ENCODE measurements at places on chromosomes 7 and 10.
A peak's percentile ranks its signal among the peaks of the same experiment; 100 is the strongest.

DNA sequence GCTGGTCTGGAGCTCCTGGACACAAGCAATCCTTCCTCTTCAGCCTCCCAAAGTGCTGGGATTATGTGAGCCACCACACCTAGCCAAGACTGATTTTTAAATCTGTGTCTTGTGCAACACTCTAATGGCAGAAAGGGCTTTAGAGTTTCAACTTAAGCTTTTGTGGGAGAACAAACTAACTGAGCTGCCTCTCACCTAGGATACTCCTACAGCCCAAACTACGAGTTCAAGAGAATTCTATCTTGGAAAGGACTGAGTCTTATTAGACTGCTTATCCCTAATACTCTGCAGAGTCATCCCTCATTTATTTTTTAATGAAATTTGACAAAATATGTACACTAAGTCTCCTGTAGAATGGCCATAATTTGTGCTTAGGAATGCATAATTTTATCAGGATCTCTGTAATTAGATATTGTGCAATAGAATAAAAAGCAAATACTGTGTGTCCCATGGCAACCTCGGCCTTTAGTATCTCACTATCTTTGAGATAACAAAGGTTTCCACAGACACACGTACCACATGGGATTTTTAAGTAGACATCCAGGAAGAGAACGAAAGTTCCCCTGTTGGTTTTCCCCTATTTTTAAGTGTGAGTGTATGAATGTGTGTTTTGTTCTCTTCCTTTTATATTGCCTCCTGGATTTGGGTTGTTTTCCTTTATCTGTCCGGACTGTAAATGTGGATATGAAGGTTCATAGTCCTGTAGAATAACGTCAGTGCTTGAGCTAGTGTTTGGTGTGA lies 199.4 kb upstream of the TCF7L2 start:
- no peak for DNase-seq

GRCh38 chr7:155486783-155487508 lies 29.0 kb downstream of the EN2 start:
- no peak for DNase-seq

GRCh38 chr7:119842337-119842736 lies 430.6 kb upstream of the KCND2 start:
- DNase-seq: no peak

GRCh38 chr7:118286131-118286530 lies 61.6 kb downstream of the ANKRD7 start:
- no peak for DNase-seq

DNA sequence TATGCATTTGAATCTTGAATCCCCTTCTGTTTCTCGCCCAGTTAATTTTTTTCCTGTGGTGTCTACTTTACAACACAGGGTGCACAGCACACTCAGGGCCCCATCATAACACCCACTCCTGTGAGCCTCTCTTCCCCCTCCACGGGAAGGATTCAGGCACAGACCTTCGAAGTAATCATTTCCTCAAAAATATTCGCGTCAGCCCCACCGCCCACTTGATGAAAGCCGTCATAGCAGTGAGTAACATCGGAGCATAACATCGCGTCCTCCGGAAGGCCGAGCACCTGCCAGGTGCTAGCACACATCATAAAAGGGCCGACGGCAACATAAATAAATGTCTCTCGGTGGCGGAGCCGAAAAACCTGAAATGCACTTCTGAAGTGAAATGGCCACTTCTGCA lies 201.7 kb upstream of the ADARB2 start:
- DNase-seq: peak; percentile 66

DNA sequence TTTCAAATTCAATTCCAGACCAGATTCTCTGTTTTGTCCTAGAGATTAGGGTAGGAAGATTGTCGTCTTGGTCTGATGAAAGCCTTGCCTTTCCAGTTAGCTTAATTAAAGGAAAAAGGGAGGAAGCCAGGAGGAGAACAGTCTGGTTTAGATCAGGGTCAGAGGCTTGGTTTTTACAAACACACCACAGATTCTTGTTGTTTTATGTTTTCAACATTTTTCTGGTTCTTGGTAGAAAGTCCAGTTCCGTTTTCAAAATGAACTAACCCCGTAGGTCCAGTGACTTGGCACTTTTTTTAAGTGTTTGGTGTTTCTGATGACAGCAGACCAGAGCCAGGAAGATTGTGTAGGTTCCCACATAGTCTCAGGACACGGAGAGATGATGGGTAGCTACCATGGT lies 167.1 kb upstream of the INHBA start:
- DNase-seq: no peak

DNA sequence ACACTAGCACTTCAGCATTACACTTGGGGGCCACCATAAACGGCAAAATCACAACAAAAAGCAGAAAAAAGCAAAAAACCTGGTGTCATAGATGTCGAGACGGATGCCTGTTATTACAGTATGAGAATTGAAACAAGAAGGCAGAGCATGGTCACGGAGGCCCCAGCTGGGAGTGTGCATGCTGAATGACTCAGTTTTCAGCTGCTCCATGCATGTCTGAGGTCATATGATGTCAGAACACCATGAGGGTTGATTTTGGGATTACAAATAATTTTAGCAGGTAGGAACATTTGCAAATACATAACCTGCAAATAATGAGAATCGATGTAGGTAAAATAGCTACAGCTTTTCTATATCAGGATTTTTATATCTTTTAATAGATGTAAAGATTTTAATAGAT lies 19.1 kb downstream of the ZMYND11 start:
- no peak for DNase-seq

DNA sequence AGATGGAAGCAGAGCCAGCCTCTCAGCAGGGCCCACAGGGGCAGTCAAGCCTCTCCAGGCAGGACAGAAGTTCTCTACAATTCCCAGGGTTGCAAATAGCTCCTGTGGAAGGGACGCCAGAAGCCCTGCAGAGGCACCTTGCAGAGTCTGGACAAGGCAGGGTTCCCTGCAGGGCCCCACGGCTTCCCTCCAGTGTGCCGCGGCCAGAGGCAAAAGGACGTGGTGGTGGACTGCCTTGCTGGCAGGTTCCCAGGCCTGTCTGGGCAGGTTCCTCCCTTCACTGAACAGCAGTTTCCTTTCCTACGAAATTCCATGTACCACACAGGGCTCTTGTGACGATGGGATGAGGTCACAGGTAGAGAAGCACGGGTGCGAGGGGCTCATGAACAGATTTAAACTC lies 25.1 kb downstream of the UPP1 start:
- DNase-seq: no peak

All from activated CD4-positive, alpha-beta T cell treated with anti-CD3 and anti-CD28 coated beads for 4 hours (primary cell).